HT-29 (cell line): ENCODE measurements at places on chromosomes 16 and 17.

GRCh38 chr16:85436636-85437165 lies 176.4 kb upstream of the GSE1 start:
- no peak for DNase-seq

GRCh38 chr17:39981207-39981741 lies 667 bp downstream of the PSMD3 start:
- DNase-seq: no peak

DNA sequence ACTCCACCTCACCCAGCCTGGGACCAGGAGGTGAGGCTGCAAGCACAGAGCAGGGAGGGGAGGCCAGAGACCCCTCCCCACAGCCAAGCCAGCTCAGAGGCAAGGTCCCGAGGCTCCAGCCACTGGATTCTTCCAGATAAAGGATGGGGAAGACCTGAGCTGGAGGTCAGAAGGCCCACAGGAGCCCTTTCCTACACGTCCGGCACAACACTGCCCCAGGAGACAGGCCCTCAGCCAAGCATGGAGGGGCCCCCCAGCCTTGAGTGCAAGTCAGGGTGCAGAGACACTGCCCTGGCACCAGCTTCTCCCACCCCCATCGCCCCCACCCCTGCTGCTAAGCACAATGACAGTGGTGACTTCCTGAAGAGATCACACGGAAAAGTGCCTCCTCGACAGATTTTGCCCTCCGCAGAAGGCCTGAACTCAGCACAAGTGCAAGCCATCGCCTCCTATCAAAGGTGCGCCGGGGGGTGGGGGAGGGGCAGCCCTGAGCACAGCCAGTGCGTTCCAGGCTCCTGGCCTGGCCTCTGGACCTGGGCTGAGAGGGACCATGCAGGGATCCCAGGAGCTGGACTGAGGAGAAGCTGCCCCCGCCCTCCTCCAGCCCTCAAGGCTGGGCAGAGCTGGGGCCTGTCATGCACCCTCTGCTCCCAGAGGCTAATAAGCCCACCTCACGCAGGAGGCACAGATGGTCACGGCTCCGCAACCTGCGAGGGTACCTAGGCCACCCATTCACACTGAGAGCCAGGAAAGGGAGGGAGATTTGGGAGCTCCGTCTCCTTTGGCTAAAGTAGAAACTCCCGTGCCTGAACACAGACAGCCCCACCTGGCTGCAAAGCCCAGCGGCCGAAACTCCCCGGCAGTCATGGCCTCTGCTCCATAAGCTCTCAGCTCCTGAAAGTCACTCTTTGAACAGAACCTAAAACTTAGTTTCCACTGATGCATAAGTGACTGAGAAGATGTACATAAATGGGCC lies 2.7 kb downstream of the MAFG start:
- DNase-seq: peak; percentile 39

DNA sequence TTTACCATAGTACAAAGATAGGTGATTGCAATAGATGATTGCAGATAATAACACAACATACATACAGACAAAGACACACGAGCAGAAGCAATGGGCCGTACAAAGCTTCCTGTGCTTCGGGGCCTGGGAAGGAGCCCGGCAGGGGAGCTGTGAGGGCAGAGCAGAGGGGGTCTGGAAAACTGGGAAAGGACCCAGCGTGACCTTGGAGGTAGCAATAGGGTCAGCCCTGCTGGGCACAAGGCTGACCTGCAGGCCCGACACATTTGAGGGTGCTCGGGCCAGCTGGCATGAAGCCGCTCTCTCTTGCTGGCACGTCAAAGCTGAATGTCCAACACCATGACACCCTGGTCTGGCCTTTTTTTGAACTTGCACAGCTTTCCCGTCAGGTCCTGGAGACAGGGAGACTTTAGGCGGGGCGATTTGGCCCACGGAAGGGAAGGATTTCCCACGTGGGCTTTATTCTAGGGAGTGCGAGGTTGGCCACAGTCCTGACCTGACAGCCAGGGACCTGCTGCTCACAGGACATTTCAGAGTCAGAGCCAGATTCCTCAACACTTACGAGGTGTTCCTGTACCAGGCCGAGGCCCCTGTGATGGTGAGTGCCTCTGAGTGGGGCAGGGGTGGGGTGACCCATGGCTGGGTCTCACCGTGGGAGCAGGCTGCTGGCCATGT lies 83.2 kb downstream of the NTN1 start:
- DNase-seq: no peak

GRCh38 chr17:78082988-78083387 lies 45.6 kb downstream of the TMC6 start:
- DNase-seq: no peak

DNA sequence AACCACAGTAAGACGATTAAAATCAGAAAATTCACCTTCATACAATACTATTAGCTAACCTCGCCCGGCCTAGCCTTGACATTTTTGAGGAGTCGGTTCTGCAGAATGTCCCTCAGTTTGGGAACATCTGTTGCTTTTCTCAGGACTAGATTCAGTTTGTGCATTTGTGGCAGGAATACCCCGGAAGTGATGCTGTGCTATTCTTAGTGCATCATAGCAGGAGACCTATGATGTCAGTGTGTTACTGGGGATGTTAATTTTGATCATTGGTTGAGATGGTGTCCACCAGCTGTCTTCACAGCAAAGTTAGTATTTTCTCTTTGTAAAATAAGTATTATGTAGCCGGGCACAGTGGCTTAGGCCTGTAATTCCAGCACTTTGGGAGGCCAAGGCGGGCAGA lies 21.5 kb upstream of the HELZ start:
- DNase-seq: no peak

DNA sequence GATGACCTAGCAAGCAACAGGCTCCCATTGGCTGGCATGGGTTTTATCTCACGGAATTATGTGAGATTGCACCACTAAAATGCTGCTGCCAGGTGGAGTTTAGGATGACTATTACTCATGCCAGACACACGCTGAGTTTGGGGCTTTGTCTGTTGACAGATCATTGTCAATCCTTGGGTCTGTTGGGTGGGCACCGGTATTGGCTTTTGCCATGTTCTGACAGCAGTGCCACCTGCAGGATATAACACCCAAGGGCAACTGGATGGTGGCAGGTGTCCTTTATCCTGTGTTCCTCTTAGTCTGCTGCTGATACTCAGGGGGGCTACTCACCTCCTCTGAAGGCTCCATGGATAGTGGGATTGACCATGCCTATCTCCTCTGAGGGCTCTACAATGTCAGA lies 221.6 kb upstream of the DYNLRB2 start:
- peak; percentile 16 for DNase-seq

GRCh38 chr17:82461827-82462524 lies 3.4 kb downstream of the NARF start:
- DNase-seq: no peak

DNA sequence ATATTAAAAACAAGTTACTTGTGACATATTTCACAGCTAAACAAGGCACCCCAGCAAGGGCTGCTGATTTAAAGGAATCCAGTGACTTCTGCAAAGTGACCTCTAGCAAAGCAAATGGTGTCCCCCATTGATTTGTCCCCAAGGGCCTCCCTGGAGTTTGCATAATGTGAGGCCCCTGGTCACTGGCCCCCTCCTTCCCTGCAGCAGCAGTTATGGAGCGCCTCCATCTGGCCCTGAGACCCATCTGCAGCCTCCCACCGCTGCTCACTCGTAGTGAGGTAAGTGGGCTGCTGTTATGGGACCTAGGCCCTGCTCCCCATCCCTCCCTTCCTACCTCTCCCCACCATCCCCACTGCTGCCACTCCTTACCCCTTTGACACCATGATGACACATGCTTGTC lies 19.6 kb upstream of the EEF2K start:
- DNase-seq: no peak

- no peak for DNase-seq
Observed at GRCh38 chr17:38402897-38403296, 25.4 kb upstream of the ARHGAP23 start.

- no peak for DNase-seq
Observed at GRCh38 chr17:57402681-57403180, 146.4 kb downstream of the MSI2 start.

DNA sequence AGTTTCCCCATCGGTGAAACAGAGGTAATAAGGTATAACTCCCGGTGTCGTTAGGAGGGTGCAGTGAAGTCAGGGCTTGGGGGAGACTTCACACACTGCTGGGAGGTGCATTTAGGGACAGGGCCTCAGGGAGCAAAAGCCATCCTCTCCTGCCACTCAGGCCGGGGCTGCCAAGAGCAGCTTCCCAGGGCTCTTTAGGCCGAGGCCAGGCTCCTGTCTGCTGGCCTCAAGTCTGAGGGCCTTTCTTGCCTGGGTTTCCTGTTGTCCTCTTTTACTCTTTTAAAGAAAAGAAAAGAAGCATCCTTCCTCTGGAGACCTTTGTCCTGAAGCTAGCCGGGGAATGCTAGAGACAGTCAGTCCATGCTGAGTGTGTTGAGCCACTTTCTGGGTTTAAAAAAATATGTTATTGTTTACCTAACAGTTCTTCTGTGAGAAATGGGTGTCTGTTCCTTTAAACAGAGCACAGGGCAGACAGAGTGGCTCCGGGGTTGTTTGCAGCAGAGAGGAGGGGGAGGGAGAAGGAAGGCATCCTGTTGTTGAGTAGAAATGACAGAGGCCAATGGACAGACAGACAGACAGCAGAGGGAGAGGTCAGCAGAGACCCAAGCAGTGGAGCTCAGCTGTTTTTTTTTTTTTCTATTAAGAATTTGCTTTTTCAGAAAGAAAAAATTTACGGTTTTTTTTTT lies 79.1 kb downstream of the C17orf67 start:
- no peak for DNase-seq

- DNase-seq: peak; percentile 63
Observed at GRCh38 chr17:38628441-38628840, 22.7 kb upstream of the SRCIN1 start.

DNA sequence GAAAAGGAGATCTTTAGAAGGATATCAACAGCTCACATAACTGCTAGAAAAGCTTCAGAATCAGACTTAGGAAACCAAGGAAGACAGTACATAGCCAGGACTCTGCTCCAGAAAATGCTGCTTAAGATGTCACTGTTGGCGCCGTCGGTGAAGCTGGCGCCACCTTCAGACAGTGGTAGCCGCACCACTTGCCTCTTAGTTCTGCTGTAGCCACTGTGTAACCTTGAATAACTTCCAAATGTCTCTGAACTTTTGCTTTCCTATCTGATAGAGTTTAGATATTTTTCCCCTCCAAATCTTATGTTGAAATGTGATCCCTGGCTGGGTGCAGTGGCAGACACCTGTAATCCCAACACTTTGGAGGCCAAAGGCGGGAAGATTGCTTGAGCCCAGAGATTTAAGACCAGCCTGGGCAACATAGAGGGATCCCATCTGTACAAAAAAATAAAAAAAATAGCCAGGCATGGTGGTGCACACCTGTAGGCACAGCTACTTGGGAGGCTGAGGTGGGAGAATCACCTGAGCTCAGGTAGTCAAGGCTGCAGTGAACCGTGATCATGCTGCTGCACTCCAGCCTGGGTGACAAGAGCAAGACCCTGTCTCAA lies 6.3 kb upstream of the USP31 start:
- peak; percentile 25 for DNase-seq

- no peak for DNase-seq
Observed at GRCh38 chr17:21397341-21398190, 21.4 kb downstream of the KCNJ12 start.

DNA sequence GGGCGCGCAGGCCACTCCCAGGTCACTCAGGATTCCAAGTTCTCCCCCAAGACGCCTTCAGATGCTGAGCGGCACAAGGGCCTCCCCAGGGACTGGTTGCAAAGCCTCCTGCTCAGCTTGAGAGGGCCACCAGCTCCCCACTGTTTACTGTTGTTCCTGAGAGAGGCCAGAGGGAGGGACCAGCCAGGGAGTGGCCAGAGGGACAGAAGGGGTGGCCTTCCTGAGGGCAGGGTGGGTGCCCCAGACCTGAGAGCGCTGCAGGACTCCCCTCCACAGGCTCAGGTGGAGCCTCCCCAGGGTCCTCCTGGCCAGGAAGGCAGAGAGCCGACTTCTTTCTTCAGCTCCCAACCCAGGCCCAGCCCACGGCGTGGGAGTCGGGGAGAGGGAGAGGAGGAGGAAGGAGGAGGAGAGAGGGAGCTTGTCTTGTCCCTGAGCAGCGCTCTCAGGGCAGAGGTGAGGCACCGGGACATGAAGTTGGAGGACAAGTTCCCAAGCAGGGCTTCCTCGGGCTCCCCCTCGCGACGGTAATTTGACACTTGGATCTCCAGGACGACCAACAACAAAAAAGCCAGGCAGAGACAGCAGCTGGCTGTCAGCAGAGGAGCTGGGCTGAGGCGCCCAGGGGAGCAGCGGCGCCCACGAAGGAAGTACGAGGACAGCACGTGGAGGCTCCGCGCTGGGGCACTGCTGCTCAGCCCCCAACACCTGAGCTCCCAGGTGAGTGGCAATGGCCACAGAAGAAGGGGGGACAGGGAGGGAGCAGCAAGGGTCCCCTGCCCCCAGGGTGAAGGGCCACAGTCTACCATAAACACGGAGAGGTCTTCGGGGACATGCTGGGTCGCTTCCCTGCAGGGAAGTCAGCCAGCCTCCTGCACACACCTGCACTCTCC lies 497 bp downstream of the SMIM5 start:
- peak; percentile 96 for DNase-seq

- DNase-seq: no peak
Observed at GRCh38 chr16:74450236-74450635, 29.0 kb upstream of the CLEC18B start.

GRCh38 chr17:60277258-60277657 lies 114.7 kb downstream of the USP32 start:
- no peak for DNase-seq

GRCh38 chr17:12127177-12127576 lies 106.5 kb downstream of the MAP2K4 start:
- DNase-seq: no peak

- no peak for DNase-seq
Observed at GRCh38 chr17:12134587-12134986, 113.9 kb downstream of the MAP2K4 start.

DNA sequence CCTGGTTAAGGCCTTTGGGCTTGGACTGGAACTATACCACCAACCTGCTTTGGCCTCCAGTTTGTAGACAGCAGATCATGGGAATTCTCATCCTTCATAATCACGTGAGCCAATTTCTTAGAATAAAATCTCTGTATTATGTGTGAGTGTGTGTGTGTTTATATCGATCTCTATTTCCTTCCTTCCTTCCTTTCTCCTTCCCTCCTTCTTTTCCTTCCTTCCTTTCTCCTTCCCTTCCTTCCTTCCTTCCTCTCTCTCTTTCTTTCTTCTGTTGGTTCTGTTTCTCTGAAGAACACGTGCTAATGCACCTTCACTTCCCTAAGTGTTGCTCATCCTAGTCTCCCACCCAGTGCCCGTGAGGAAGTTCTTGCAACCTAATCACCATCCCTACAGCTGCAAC lies 35.5 kb upstream of the PHB1 start:
- no peak for DNase-seq

- no peak for DNase-seq
Observed at GRCh38 chr16:25941800-25942499, 250.2 kb downstream of the HS3ST4 start.

- DNase-seq: no peak
Observed at GRCh38 chr16:24471561-24472350, 67.6 kb upstream of the RBBP6 start.
